Astrocyte of the hippocampus (primary cell): ENCODE measurements at places on chromosomes 6 and 20.

DNA sequence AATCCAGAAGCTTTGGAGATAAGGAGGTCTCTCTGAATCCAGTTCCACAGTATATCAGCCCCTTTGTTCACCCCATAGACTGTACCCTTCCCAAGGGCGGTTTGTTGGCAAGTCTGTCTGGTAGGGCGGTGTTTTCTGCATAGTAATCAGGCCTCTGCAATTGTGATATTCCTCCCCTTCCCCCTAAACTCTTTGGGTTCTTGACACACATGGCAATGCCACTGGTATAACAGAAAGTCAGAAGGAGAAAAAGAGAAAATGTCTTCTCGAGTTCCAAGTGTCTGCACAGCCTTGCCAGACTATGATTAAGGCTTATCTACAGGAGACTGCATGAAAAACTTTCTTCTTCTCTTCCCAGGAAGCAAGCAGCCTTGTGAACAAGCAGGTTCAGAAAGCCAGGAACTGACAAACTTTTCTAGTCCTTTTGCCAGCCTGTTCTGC is 45.6 kb downstream of the FOXO3 start:
- DNase-seq, result no peak

DNA sequence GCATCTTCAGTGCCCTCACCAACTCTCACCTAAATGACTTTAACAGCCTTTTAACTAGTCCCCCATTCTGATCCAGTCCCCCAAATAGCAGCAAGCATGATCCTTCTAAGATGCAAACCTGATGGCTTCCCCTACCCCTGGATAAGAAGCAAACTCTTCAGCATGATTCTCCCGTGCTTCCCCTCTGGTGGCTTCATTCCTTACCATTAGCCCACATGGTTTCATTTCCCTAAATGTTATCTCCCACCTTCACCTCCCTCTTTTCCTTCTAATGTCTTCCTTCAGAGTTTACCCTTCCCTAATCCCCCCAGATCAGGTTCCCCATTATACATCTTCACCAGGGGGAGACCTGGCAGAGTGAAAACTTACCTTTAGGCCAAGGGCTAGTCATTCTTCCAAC is 4.0 kb upstream of the RAB5IF start:
- DNase-seq, result no peak

- DNase-seq, result peak; percentile 89
Observed at GRCh38 chr6:138692978-138693909, 80.3 kb upstream of the CCDC28A start.

- DNase-seq, result peak; percentile 66
Observed at GRCh38 chr20:35510951-35511735, 18.3 kb downstream of the C20orf173 start.

- no peak for DNase-seq
Observed at GRCh38 chr20:47999166-47999565, 213.9 kb upstream of the SULF2 start.

GRCh38 chr6:147510929-147511590 is 2.6 kb downstream of the SAMD5 start:
- no peak for DNase-seq
